ENCODE measurements at places on chromosomes 3 and 15.

GRCh38 chr15:49721621-49722020 lies 100.8 kb downstream of the DTWD1 start:
- DNase-seq, result no peak

- DNase-seq, result no peak
Measured at GRCh38 chr15:60704129-60704528, 225.2 kb upstream of the ICE2 start.

DNA sequence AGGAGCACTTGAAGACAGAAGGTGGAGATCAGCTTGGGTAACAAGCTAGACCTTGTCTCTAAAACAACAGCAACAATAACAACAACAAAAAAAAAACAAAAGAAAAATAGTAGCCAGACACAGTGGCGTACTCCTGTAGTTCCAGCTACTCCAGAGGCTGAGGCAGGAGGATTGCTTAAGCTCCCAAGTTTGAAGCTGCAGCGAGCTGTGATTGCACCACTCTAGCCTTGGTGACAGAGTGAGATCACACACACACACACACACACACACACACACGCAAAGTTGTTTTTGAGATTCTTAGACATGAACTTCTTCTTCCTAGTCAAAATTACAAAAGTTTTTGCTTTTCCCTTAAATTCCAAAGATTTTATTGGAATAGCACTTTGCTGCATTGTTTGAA lies 93.0 kb upstream of the IGSF10 start:
- DNase-seq, result no peak

DNA sequence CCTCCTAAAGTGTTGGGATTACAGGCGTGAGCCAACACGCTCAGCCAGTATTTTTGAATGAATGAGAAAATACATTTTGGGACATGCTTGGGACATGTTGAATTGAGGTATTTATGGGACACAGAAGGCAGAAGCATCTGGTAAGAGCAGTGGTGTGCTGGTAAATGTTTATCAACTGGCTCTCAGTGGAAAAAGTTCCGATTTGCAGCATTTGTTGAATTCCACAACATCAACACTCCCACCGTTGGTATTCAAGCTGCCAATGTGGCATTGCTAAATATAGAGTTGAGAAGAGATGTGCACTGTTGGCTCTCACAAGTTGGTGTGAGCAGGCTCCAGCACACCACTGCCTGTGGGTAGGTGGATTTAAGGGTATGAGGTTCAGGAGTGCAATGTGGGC lies 35.8 kb upstream of the LRRFIP2 start:
- no peak for DNase-seq

- DNase-seq, result no peak
Measured at GRCh38 chr3:24828551-24828950, 333.9 kb upstream of the THRB start.

GRCh38 chr3:178823150-178823549 lies 248.5 kb downstream of the ZMAT3 start:
- DNase-seq, result no peak

GRCh38 chr3:106215047-106215446 lies 346.2 kb upstream of the CBLB start:
- no peak for DNase-seq

- no peak for DNase-seq
Measured at GRCh38 chr15:31442699-31443111, 116.1 kb downstream of the KLF13 start.

DNA sequence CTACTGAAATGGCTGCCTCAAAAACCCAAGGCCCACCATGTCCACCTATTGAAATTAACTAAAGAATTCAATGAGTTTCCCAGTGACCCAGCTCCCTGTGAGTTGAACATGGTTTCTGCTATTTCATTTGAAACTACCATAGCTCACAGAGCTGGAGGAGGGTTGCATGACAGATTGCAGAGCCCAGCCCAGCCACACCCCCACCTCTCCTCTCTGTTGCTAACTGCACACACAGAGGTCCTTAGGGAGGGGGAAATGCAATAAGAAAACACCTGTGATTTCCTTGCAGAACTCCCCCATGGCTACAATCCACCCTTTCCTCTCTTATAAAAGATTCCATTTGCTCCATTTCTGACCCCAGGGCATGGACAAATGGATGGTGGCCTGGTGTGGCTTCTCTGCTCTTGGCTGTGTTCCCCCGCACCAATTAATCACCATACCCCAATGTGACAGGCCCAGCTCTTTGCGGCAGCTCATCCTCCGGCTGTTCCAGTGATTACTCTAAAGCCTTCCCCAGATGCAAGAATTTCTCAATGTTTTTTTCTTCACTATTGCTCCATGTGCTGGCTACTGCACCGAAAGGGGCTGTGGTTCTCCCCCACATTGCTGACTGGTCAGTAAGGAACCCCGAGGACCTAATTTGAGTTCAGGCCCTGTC lies 208.4 kb upstream of the KBTBD8 start:
- DNase-seq, result no peak

- DNase-seq, result no peak
Measured at GRCh38 chr15:34578283-34578674, 5.2 kb downstream of the GOLGA8B start.

DNA sequence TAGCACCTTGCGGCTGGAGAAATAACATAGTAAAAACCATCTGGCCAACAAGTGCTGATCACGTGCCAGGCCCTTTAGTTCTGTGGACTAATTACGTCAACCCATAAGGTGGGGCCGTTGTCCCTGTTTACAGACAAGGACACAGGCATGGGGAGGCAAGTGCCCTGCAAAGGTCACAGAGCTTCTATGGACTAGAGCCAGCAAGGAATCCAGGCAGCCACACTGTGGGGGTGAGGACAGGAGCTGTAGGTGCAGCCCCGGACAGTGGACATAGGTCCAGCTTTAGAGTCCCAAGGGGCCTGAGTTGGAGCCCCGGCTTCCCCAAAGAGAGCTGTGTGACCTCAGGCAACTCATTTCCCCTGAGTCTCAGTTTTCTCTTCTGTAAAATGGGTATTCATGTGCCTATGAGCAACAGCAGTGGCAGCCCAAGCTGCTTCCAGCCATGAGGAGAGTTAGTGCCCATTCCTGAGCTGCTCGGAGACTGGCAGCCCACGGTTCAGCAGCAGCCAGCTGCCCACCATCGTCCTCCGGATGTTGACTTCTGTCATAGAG lies 13.9 kb downstream of the CHST13 start:
- no peak for DNase-seq

DNA sequence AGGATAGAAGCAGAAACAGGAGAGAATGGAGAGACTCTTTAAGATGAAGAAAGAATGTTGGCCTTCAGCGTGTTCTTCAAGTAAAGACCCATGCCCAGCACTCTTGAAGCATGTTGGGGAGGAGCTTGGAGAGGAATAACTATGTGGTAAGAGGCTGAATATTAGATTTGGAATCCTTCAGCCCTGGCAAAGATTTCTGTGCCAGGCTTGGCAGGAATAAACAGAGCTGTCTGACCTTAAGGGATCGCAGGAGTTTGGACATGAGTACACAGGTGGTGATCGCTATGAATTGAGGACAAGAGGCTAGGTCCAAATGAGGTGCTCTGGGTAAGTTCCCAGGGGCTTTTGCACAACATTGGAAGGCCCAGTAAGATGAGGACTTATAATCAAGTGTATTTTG lies 132.6 kb upstream of the TBL1XR1 start:
- DNase-seq, result no peak

DNA sequence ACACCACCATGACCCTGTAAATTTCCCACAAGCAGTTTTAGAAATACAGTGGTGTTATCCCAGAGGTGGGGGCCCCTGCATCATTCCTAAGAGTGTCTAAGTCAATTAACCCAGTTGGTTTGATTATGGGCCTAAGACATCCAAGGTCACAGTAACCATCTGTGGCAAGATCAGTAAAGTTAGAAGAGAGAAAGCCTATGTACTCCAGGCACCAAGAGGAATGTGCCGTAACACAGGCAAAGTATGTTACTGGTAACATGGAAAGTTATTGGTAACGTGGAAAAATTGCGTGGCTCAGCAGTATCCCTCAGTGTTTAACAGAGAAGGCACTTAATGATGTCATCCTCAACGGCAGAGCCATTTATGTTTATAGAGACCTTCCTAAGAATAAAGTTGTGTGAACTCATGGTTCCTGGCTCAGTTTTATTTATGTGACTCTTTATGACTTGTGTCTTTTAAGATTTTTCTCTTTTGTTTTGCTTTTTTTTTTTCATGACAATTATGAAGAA lies 144.1 kb upstream of the RASGRP1 start:
- DNase-seq, result no peak

DNA sequence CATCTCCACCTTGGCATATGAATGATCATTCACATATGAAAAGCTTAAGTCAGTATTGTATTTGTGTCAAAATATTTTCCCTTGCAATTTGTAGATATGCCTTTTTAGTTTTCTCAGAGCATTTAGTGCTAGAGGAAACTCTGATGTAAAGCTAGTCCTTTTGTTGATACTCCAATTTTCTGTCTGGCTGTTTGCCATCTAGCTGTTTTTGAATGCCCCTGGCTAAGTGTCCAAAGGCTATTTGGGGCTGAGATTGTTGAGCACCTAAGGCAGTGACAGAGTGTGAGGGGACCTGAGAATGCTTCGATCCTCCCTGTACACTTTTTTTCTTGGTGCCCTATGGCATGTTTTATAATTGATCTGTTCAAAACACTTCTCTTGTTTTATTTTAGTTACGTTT lies 3.1 kb downstream of the SLC51B start:
- DNase-seq, result no peak

DNA sequence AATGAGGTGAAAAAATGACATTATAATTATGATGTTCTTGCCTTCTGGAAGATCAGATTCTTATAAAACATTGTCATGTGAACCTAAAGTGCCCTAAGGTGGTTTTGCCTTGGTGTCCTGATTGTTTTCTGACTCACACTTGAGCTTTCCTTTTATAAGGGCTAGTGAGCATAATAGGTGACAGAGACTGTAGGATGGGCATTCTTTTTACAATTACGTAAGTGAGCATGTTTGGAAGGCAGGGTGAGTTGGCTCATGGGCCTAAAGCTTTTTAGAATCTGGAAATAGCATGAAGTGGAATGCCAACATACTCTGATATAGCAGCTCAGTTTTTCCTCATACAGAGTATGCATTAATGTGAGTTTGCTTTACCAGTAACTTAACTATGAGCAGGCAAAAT lies 41.2 kb downstream of the CRYBG3 start:
- no peak for DNase-seq

DNA sequence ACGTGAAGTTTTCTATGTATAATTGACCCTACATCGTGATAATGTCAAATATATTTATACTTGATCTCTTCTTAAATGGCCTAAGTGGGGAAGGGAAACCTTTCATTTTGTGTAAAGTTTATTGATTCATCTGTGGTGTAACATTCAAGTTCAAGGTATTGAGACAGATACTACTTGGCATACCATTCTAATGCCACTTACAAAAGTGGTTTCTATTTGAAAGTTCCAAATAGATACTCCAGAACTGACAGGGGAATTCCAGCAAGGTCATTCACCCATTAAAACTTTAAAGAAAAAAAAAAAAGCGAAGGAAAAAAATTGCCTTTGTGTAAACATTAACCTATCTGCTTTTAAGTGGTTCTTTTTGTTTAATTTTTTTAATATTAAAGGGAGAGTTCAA lies 45.3 kb upstream of the MAP3K13 start:
- DNase-seq, result no peak

GRCh38 chr3:123552095-123552714 lies 32.6 kb downstream of the HACD2 start:
- no peak for DNase-seq

- no peak for DNase-seq
Measured at GRCh38 chr3:128936341-128936740, 56.9 kb downstream of the ACAD9 start.

GRCh38 chr3:126347543-126348161 lies 9.6 kb downstream of the KLF15 start:
- DNase-seq, result no peak

GRCh38 chr15:61661791-61662190 lies 398.5 kb downstream of the VPS13C start:
- DNase-seq, result no peak
